ENCODE measurements at places on chromosomes 16 and 17. TPM values are rescaled to one million over a fixed set of nuclear protein-coding genes. Genes with fewer than 3 reads are reported as not detected.

DNA sequence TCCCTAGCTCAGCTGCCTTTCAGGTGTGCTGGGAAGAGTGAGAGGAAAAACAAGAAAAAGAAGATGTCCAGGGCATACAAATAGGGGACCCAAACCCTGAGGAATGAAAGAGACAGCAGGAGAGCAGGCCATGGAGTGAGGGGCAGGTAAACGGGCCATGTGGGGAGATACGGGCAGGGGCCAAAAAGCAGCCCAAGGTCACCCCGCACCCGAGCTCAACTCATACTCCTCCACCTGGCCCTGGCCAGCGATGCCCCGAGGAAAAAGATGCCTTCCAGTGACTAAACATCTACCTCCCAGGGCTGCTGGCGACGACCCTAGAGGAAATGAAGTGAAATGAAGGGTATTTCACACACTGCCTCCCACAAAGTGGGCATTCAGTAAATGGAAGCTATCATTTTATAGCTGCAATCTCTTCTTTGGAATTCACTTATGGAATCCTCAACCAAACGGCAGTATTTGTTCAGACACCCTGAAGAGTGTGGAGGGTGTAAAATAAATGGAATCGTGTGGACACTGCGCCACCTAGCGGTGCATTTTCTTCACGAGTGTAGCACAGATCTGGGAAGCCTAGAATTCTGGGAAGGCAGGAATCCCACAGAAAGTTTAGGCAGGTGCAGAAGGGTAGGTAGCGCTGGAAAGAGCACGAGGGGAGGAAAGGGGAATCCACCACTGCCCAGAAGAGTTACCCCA, 14.9 kb downstream of the ELAC2 start:
- peak; percentile 53 for DNase-seq

- DNase-seq = no peak
These were observed 1.5 kb upstream of the OSGIN1 start for GRCh38 chr16:83951544-83951943.

- DNase-seq = no peak
These were observed 124.9 kb downstream of the SOCS1 start for GRCh38 chr16:11130978-11131665.

GRCh38 chr16:64982581-64982980, 139.3 kb downstream of the CDH11 start:
- no peak for DNase-seq

DNA sequence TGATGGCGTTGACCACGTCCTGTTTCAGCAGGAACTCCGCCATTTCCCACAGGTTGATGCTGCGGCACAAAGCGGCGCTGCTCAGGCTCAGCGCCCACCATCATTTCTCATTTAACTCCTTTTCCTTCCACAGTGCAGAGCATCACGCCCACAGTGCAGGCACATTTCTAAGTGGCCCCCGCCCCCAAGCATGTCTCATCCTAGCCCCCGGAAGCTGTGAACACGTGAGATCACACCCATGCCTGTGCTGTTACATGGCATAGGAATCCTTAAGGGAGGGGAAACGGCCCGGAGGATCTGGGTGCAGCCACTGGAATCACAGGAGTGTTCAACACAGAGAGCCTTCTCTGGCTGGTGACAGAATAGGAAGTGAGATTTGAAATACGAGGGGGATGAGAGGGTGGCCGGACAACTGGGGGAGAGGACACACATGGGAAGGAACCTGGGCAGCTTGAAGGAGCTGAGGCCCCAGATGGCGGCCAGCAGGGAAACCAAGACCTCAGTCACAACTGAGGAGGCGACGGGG, 4.7 kb downstream of the NAGPA start:
- no peak for DNase-seq

GRCh38 chr16:2717383-2718263, 2.4 kb downstream of the PRSS27 start:
- DNase-seq = no peak

- no peak for DNase-seq
These were observed 7.8 kb downstream of the SLC47A1 start for GRCh38 chr17:19541445-19541844.

DNA sequence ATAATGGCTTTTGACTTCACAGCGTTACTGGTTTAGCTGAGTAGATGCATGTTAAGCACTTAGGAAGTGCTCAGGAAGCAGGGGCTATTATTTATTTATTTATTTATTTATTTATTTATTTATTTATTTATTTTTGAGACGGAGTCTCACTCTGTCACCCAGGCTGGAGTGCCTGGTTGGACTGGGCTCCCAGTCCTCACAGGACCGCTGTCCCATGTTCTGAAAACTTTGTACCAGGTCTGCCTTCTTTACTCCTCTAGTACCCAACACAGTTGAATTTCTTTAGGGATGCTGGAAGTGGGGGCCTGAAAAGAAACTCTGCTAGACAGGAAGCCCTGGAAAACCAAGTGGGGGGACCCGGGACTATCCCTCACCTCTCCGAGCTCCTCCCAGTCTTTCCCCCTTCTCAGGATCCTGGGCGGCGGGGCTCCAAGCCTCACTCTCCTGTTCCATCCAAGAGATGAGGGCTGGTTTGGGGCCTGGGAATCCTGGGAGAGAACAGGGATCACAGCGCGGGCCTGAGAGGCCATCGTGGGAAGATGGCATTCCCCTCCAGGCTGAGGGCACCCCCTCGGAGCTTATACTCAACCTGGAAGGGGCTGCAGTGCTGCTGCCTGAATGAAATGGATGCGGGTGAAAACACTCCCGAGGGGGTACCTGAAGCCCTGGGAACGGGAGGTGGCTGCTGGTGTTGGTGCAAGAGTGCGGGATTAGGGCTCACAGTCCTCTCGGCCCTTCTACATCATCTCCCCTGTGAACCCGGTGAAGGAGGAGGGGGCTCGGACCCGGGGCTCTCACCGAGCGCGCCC, 674 bp downstream of the ZNF688 start:
- no peak for DNase-seq

GRCh38 chr17:9768381-9768934, 22.9 kb downstream of the DHRS7C start:
- DNase-seq = no peak

CAVIN1 gene
- 2.0 TPM for total RNA-seq

Data from activated CD8-positive, alpha-beta T cell treated with anti-CD3 and anti-CD28 coated beads, Interleukin-2, amount 10 ng/mL, durations not matched to agents 7 days and 5 days (primary cell).